Heart right ventricle (tissue), 16 donors: ENCODE measurements at places on chromosomes 13 and 19.

DNA sequence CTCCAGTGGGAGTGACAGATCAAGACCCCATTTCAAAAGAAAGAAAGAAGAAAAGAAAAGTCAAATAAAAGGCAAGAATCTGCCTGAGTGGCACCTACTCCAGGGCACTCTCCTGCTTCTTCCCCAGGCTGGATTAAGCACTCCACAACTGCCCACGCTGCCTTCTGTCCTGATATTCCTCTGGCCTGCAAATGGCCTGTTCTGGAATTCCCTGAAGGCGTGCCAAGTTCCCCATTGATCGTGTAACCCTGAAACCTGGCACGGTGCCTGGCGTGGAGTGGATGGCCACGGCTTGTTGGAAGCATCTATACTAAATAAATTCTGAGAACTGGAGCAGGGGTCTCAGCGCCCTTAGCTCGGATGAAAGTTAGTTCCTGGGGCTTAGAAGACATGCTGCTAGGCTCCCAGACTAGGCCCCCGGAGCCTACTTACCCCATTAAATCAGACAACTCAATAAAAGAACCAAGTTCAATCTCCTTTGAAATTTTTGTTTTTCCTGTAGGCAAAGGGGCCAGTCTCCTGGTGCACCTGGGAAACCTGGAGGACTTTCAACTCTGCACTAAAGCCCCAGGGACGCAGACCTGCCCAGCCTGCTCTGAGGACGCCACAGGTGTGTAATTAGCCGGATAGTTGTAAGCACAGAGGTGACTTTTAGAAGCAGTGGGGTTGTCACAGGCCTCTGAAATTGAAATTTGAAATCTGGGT, 21.9 kb downstream of the ANKRD27 start:
- DNase-seq, result peak; percentile 78

GRCh38 chr19:14632286-14632685, 42.4 kb downstream of the ADGRE3 start:
- DNase-seq, result no peak

- DNase-seq, result no peak
Observed at GRCh38 chr19:58498316-58499020, 13.3 kb downstream of the SLC27A5 start.

GRCh38 chr19:33241530-33242101, 16.0 kb upstream of the SLC7A10 start:
- DNase-seq, result peak; percentile 29

DNA sequence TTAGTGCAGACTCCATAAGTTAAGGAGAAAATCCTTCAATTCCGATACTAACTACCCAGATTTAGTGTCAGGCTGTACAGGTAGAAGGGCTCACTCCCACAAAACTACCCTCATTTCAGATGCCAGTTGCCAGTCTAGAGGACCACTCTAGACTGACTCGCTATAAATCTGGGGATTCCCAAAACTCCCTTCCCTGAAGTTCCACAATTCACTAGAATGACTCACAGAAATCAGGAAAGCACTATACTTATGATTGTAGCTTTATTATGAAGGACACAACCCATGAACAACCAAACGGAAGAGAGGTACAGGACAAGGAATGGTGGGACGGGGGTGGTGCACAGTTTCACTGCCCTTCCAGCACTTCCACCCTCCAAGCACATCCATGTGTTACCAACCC, 321.2 kb downstream of the DIAPH3 start:
- no peak for DNase-seq

GRCh38 chr19:51595190-51596175, 24.4 kb downstream of the ZNF175 start:
- no peak for DNase-seq

- no peak for DNase-seq
Observed at GRCh38 chr13:102089177-102089576, 312.7 kb downstream of the FGF14 start.

DNA sequence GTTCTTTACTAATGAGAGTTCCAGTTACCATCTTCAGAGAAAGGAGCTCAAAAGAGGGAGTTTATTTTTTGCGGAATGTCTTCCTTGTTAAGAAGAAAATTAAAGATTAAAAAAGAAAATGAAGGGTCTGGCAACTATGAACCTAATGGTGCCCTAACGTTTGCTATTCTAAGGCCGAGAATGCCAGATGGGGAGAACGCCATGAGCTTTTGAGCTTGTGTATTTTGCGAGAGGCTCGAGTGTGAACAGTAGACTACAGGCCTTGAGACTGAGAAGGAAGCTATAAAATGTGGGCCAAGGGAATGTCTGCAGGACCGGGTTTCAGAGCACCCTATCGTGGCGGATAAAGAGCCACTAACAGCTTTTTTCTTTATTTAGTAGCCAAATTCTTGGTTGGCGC, 6.7 kb downstream of the FGF14 start:
- no peak for DNase-seq

- DNase-seq, result no peak
Observed at GRCh38 chr13:62512194-62513141, 1096.8 kb upstream of the PCDH20 start.

- no peak for DNase-seq
Observed at GRCh38 chr19:45761714-45762113, 7.3 kb downstream of the SIX5 start.

DNA sequence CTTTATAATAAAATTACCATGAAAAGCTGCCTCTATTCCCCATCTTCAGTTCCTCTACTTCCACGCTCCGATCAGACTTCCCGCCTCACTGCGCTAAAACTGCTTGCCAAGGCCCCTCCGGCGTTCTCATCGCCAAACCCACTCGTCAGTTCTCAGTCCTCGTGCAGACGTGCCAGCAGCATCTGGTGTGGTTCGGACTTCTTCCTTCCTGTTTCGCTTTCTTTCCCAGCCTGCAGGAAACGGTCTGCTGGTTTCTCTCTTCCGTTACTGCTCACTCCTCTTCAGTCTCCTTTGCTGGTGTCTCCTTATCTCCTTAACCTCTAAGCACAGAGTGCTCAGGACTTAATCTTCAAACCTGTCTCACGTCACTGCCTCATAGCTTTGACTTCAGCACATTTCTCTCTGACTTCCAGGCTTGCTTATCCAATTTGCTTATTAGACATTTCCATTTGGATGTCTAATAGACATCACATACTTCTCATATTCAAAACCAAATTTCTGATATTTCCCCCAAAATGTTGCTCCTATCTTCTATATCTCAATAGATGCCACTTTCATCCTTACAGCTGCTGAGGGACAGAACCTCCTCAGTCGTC, 40.3 kb downstream of the RCBTB2 start:
- peak; percentile 79 for DNase-seq

- DNase-seq, result no peak
Observed at GRCh38 chr13:37618554-37618953, 20.0 kb upstream of the POSTN start.

- no peak for DNase-seq
Observed at GRCh38 chr13:21549633-21550032, 54.3 kb downstream of the MICU2 start.

DNA sequence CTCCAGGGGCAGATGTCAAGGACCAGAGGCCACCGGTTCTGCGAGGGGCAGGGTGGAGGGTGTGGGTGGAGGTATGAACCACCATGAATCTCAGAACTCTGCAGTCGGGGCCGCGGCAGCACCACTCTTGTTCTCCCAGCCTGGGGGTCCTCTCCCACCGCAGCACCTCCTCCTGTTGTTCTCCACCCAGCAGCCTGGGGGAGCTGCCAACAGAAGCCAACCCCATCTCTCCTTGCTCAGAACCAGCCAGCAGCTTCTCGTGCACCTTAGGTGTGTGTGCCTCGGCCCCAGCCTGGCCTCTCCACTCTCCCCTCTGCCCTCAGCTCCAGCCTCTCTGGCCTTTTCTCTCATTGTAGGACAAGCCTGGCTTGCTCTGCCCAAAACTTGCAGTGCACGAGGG, 31.9 kb upstream of the CCNE1 start:
- no peak for DNase-seq

- DNase-seq, result no peak
Observed at GRCh38 chr13:96780105-96780504, 214.2 kb downstream of the OXGR1 start.

- DNase-seq, result no peak
Observed at GRCh38 chr13:67950603-67951002, 720.5 kb upstream of the PCDH9 start.
